ENCODE measurements at places on chromosomes 3 and 15.
A peak's percentile ranks its signal among the peaks of the same experiment; 100 is the strongest.

- DNase-seq, result no peak
Observed at GRCh38 chr15:66016199-66016598, 146.9 kb downstream of the RAB11A start.

GRCh38 chr3:127831723-127832172, 9.4 kb upstream of the MGLL start:
- no peak for DNase-seq

DNA sequence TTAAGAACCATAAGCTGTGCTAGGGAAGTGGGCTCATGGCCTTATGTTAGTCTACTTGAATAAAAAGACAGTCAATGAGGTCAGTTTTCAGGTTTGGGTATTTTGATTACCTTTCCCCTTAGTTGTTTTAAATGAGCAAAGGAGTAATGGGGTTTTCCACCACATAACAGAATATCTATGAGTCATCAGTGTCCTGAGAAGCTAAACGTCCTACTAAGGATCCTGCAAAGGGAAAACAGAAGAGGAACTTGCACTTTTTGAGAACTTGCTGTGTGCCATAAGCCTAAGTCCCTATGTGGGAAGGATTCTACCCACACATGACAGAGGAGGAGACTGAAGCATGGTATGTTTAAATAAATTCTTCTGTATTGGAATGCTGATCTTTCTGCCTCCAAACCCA, 292.8 kb upstream of the TMC3 start:
- DNase-seq, result no peak

DNA sequence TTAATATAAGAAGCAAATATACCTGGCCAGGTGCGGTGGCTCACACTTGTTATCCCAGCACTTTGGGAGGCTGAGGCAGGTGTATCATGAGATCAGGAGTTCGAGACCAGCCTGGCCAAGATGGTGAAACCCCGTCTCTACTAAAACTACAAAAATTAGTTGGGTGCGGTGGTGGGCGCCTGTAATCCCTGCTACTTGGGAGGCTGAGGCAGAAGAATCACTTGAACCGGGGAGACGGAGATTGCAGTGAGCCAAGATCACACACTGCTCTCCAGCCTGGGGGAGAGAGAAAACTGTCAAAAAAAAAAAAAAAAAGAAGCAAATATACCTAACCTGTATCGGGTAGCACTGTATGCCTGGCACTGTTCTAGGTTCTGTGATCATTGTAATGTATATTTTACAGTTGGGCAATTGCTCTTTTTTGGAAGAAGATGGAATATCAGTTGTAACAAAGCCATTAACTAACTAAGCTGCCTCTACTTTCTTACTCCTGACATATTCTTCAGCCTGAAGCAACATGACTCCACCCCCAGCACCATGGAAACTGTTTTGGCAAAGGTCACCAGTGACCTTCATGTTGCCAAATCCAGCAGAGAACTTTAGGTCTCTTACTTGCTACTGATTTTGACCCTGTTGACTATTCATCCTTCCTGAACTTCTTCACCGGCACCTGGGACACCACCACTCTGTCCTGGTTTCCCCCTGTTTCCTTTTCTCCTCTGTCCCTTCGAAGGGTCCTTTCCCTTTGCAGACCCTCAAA, 203.8 kb downstream of the RPLP1 start:
- DNase-seq, result no peak

DNA sequence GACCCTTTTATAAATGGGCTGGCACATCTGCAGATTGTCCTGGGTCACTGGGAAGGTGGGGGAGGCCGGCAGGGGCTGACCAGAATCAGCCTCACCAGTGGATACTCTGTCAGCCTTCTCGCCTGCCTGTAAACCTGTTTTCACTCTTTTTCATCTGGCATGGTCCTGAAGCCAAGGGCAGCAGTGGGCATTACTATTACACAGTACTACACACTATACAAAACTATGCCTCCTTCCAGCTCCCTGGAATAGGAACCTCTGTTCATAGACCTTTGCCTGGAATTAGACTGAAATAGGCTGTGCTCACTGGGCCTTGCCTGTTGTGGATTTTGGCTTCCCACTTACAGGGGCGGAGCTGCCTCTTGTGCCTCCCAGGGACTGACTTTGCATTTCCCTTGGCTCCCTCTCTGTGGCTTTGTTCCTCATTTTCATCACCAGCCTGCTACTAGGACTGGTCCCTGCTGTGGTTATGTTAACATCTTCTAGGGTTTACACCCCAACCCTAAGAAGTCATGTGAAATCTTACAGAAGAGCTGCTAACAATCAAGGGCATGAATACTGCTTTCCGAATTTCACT, 120.7 kb downstream of the FNDC3B start:
- peak; percentile 57 for DNase-seq

DNA sequence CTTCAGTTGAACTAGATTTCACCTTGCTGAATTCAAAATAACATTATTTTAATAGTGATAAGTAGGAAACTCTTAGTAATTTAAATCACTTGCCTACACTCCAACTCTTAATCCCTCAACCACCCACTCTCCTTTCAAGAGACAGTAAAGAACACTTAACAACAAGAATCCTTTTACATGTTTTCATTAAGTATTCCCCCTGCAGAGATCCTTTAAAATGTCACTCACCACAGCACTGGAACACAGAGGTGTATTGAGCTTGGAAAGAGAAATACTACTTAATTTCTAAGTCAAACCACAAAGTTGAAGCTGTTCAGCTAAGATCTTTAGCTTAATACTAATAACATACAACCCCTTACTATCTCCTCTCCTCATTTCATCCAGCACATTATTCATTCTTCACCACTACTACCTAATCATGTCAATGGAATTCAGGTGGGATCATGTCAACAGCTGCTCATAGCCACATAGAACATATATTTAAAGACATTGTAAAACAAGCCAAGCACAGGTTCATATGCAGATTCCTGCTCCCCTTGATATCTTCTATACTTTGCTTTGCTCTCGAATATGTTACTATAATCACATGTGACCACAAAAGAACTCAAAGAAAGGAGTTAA, 40.5 kb downstream of the IMPG2 start:
- DNase-seq, result no peak

- no peak for DNase-seq
Observed at GRCh38 chr3:30258426-30259392, 347.7 kb upstream of the TGFBR2 start.

DNA sequence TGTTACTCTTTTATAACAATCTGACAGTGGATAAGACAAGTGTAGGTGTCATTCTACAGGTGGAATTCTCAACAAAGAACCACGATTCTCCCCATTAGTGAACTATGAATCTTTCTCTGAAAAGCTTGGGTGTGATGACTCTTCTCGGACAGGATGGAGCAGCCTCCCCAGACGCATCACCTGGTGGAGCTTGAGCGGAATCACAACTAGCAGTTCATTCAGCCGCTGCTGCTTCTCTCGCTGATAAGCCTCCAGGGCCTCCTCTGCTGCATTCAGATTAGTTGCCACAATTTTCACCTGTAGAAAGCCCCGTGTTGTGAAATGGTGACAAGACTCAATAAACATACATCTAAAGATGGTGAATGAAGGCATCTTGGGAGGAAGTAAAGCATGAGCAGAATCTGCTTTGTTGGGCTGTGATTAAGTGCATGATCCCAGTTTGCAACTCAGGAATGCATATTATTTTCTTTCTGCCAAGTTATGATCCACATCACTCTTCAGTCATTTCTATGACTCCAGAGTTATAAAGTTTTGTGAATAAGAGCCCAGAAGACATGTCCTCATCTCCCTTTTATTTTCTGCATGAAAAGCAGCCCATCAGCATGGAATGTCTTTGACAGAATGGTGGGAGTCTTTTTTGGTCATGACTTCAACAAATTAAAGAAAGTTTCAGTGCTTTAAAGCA, 93.6 kb downstream of the BOC start:
- no peak for DNase-seq

- DNase-seq, result no peak
Observed at GRCh38 chr15:42107473-42107872, 13.1 kb upstream of the PLA2G4D start.

GRCh38 chr15:60172143-60172542, 168.0 kb downstream of the FOXB1 start:
- no peak for DNase-seq

- DNase-seq, result no peak
Observed at GRCh38 chr3:154384479-154384878, 45.5 kb downstream of the GPR149 start.

DNA sequence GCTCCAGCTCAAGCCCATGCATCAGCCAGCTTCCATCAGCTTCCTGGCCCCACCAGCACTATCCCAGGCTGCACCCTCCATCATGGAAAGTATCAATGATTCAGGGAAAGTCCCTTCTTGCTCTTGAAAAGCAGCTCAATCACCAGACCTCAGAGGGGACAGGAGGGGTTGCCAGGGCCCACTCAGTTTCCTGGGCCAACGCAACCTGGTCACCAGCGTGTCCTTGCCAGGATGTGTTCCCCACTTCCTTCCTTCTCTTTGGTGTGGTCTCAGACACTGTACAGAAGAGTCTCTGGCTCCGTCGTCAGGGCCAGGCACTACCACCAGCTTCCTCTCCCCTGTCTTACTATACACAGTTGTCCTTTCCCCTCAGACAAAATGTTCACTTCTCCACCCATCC, 3.0 kb downstream of the HDC start:
- DNase-seq, result no peak

DNA sequence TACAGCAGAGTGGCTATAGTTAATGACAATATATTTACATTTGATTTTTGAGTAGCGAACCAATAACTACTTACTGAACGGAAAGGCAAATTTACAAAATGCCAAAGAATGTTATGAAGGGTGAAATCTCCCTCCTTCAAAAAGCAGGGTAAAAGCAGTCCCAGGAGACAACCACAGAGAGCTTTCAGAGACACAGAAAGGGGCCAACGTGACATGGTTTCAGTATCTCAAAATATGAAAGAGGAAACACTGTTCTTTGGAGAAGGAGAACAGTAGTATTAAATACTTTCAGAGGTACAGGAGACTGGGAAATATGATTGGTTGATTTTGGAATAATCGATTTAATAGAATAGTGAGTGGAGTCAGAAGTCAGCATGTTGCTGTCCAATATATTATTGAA, 52.3 kb upstream of the ROBO1 start:
- no peak for DNase-seq

DNA sequence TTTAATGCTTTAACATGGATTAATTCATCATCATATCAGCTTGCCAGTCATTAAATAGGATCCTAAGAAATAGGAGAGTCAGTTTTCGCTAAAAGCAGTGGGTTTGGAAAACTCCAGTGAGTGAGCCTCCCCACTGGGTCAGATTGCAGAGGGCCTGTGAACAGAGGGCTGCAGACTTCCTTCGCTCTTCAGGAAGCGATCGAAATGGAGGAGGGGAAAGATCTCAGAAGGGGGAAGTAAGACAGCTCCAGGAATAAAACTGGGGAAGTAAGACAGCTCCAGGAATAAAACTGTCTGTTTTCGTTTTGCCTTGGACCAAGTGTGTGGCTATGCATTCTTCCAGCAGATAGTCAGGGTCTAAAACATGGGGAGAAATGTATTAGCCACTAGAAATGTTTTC, 124.8 kb upstream of the C15orf61 start:
- DNase-seq, result no peak

DNA sequence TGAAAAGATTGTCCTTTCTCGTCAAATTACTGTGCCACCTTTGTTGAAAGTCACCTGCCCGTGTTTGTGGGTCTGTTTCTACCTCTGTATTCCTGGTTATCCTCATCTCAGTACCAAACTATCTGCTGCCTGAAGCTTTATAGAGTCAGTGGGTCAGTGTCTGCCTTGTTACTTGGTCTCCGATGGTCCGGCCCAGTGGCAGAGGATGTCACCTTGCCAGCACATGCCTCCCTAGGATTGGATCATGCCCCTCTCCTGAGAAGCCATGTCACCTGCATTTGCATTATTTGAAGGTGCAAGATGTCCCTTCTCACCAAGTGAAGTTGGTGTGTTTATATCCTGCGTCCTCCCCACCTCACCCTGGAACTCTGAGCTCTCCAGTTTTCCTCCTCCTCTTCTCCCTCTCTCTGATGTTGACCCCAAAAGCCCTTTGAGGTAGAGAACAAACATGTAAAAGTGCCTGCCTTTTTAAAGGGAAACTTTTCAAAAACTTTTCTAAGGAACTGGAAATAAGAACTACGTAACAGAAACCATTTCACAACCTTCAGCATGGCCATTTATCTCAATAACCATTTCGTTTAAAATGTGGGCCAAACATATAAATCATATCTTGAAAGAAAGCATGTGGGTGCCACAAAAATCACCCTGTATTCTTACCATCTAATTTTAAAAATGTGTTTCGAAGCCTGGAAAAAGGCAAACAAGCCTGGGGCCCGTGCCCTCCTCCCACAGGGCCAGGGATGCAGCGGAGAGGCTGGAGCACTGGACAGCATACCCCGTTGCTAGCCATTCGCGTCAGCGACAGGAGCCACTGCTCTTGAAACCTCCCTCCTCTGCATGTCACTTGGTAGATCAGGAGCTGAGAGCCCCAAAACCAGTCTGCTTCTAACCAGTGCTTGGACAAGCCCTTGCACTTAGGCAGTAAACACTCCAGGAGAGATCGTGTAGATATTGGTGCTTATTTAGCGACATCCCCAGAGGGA, 102.1 kb downstream of the VGLL4 start:
- no peak for DNase-seq

DNA sequence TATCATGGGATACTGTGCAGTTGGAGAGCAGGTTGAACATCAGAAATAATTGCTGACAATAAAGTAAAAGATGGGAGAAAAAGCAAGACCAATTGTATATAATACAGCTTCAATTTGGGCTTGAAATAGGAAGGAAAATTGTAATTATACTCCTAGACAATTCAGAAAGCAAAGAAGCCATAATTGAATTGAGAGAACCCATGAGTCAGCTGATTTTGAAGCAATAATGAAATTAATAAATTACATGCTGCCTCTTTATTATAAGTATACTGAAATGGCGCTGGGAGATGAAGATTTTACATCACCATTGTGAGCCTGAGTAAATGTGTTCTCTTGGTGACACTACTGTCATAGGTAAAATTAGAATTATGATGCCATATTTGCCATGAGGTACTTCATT, 23.2 kb downstream of the CHRNA3 start:
- DNase-seq, result no peak

- DNase-seq, result no peak
Observed at GRCh38 chr15:32646291-32646690, 4.8 kb downstream of the SCG5 start.

- no peak for DNase-seq
Observed at GRCh38 chr15:68424754-68425390, 7.1 kb downstream of the ITGA11 start.

GRCh38 chr15:27360316-27360715, 389.3 kb downstream of the GABRG3 start:
- DNase-seq, result no peak

DNA sequence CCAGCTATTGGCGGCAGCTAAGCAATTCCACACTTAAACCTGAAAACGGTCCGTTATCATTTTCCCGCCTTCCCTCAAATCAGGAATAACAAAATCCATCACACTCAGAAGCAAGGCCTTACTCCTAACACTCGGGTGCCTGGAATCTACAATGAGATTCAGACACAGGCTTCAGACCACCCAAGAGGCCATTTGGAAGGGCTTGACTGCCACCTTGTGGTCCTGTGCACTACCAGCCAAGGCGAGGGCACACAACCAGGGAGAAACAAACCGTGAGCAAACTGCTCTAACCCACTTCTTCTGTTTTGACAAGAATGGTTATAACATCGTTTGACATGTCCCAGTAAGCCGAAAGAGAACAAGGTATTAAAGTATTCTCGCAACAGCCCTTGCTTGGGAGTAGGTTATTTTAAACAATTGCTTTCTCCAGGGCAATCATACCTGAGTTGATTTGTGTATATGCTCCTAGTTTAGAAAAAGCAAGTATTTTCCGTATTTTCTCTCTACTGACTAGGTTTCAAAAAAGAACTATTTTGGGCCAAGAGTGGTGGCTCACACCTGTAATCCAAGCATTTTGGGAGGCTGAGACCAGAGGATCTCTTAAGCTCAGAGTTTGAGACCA, 40.1 kb upstream of the TAFA4 start:
- no peak for DNase-seq

Measured in SIG-M5 (cell line).